ENCODE measurements at places on chromosomes 3 and 15.
A peak's percentile ranks its signal among the peaks of the same experiment; 100 is the strongest.

GRCh38 chr3:190384309-190384756 is 3.6 kb upstream of the CLDN16 start:
- DNase-seq = peak; percentile 80

DNA sequence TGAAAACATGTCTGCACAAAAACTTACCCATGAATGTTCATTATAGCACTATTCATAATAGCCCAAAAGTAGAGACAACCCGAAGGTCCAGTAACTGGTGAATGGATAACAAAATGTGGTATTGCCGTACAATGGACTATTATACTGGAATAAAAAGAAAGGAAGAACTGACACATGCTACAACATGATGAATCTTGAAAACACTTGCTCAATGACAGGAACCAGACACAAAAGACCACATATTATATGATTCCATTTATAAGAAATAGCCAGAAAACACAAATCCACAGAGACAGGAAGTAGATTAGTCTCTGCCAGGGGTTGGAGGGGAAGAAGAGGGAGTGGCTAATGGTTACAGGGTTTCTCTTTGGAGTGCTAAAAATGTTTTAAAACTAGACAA is 18.3 kb downstream of the SHC4 start:
- DNase-seq = no peak

GRCh38 chr3:186400662-186401061 is 38.6 kb upstream of the DGKG start:
- no peak for DNase-seq

DNA sequence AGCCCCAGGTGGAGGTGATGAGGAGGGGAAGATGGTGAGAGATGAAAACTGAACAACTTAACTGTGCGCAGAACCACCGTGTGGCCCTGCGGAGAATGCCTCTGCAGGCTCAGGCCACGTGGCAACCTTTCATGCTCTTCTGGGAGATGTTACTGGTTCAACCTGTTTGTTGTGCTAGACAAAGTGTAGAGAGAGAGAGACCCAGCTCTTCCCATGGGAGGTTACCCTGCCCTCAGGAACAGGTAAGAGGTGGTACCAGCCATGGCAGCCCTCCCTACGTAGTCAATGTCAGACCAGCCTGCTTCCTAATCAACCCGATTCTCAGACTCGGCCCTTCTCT is 37.0 kb upstream of the HACD2 start:
- no peak for DNase-seq

- DNase-seq = no peak
Measured at GRCh38 chr3:45567730-45568172, 26.8 kb upstream of the LIMD1 start.

- no peak for DNase-seq
Measured at GRCh38 chr3:194045289-194045688, 90.7 kb upstream of the HES1 start.

DNA sequence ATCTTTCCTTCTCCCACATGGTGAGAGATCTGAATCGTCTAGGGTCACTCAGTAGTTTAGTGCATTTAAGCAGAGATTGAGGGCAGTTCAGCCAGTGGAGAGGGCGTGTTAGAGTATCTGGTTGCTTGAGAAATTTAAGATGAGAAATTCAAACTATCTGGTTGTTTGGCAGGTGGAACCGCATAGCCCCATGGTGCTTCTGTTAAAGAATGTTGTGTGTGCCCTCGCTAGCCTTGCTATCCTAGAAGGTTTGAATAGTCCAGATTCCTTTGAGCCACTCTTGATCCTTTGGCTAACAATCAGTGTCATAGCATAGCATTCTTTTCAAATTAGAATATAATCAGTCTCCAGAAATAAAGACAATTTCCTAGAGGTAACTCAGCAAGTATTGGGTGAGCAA is 32.1 kb downstream of the ABHD17C start:
- DNase-seq = peak; percentile 72

GRCh38 chr3:184773283-184774186 is 38.4 kb upstream of the VPS8 start:
- DNase-seq = no peak

DNA sequence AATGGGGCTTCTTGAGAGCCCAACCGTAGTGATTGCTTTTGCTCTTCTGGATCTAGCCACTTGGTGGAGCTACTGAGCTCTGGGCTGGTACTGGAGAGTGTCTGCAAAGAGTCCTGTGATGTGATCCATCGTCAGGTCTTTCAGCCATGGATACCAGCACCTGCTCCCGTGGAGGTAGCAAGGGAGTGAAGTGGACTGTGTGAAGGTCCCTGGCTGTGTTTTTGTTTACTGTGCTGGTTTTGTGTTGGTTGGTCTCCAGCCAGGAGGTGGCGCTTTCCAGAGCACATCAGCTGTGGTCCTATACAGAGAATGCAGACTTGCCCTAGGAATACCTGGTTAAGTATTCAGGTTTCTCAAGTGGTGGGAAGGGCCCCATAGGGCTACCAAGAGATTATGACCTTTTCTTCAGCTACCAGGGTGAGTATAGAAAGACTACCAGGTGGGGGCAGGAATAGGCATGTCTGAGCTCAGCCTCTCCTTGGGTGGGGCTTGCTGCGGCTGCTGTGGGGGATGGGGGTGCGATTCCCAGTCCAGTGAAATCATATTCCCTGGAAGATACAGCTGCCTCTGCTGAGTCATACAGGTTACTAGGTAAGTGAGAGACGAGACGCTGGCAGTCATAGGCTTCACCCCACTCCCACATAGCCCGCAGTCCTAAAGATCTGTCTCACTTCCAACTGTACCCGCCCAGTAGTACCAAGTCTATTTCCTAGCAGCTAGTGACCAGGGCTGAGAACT is 733.7 kb downstream of the ZNF385D start:
- peak; percentile 82 for DNase-seq

- no peak for DNase-seq
Measured at GRCh38 chr3:38853011-38853410, 37.0 kb upstream of the SCN10A start.

DNA sequence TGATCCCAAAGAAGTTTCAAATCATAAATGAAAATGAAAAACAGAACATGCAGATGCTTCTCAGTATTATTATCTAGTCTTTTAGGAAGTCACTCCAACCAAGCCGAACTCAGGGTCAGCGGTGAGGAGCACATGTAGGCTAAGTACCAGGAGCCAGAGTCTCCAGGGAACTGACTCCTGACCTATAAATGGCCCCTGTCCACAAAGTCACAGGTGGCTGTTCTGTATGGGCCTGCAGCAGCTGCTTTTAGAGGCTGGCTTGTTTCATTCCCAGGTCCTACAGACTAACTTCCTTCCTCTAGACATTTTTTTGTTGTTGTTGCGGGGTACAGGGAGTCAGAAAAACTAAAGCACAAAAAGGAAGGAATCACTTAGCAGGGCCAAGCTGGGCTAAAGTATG is 54.6 kb downstream of the DAPK2 start:
- no peak for DNase-seq

GRCh38 chr3:78096488-78097255 is 1056.8 kb downstream of the ROBO2 start:
- no peak for DNase-seq

- DNase-seq = no peak
Measured at GRCh38 chr3:142035308-142035922, 113.9 kb downstream of the TFDP2 start.

GRCh38 chr3:64242435-64242834 is 17.2 kb upstream of the PRICKLE2 start:
- no peak for DNase-seq

DNA sequence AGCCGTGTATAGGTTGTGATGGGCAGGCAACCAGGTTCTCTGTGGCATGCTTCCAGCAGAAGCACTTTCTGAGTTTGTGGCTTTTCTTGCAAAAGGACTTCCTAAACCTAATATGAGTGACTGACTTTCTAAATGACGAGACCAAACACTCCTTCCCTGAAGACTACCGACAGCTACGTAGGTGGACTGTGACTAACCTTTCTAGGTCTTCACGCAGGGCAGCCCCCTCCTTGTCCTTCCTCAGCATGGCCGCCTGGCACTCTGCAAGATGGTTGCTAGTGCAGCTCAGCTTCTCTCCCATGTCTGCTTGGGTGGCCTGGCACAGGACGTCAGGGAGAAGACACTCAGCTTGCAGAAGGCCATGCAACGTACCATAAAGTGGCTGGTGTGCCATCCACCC is 20.9 kb downstream of the CXCR6 start:
- no peak for DNase-seq

- no peak for DNase-seq
Measured at GRCh38 chr3:115239717-115240116, 92.6 kb upstream of the ZBTB20 start.

DNA sequence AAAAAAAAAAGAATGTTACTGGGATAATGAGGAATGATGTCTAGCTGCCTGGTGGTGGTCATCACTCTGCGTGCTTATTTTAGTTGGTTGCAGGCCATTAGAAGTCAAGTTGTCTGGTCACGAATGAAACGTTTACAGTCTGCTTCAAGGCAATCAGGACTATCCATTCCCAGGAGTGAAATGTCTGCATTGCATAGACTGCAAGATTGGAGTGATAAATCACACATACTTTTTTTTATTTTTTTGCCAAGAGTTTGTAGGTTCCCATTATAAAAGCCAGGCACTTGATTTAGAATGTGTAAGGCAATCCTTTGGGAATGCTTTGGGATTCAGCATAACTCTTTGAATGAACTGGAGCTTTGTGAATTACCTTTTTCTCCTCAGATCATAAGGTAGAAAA is 132.3 kb downstream of the STAC start:
- no peak for DNase-seq

DNA sequence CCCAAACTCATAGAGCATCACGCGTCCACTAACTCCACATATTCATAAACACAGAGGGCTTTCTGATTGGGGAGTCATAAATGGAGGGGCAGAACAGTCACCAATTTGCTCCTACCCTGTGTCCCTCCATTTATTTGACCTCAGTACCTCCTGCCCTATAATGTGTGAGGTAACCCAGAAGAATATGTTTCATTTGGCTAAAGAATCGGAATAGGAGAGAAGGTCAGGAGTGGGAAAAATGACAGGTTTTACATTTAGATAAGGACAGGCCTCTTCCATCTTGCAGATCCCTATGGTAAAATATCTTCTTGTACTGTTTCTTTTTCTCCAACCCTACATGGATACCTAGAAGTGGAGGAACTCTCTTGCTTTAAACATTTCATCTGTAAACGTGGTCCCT is 578.0 kb downstream of the TUSC7 start:
- no peak for DNase-seq

- DNase-seq = no peak
Measured at GRCh38 chr15:25251700-25252390, 187.0 kb downstream of the UBE3A start.

GRCh38 chr15:93965304-93965908 is 266.0 kb upstream of the MCTP2 start:
- no peak for DNase-seq

DNA sequence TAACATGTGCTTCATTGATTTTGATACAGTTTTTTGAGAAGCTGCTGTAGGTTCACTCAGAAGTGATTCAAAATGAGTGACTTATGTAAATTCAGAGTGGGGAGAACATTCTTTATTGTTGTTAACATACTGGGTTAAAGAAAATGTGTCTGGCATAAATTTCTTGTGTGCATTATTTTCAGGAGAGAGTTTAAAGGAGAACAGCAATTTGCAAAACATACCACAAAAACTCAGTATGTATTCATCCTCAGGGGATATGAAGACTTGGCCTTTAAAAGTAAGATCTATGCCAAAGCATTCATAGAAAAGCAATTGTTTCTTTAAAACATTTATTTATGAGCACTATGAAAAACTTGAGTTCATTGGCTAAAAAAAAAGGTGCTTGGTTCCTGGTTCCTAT is 1089.8 kb downstream of the ROBO2 start:
- no peak for DNase-seq

DNA sequence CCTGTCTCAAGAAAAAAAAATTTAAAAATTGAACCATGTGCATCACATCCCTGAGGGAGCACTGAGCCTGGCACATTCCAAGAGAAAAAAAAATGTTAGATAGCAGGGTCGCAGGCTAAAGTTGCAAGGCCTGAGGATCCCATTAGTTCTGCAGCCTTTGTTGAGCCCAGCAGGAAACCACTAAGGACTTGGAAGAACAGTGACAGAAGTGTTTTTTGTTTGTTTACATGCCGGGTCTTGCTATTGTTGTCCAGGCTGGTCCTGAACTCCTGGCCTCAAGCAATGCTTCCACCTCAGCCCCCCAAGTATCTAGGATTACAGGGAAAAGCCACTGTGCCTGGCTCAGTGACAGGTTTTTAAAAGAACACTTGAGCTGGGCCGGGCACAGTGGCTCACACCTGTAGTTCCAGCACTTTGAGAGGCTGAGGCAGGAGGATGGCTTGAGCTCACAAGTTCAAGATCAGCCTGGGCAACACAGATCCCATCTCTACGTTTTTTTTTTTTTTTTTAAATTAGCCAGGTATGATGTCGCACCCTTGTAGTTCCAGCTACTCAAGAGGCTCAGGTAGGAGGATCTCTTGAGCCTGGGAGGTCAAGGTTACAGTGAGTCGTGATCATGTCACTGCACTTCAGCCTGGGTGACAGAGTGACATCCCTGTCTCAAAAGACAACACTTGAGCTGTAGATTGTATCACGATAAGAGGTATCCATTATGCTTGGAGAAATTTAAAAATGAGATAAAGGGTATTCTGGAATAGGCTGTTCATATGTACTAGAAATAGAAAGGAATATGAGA is 15.2 kb downstream of the CHAC1 start:
- DNase-seq = peak; percentile 90

DNA sequence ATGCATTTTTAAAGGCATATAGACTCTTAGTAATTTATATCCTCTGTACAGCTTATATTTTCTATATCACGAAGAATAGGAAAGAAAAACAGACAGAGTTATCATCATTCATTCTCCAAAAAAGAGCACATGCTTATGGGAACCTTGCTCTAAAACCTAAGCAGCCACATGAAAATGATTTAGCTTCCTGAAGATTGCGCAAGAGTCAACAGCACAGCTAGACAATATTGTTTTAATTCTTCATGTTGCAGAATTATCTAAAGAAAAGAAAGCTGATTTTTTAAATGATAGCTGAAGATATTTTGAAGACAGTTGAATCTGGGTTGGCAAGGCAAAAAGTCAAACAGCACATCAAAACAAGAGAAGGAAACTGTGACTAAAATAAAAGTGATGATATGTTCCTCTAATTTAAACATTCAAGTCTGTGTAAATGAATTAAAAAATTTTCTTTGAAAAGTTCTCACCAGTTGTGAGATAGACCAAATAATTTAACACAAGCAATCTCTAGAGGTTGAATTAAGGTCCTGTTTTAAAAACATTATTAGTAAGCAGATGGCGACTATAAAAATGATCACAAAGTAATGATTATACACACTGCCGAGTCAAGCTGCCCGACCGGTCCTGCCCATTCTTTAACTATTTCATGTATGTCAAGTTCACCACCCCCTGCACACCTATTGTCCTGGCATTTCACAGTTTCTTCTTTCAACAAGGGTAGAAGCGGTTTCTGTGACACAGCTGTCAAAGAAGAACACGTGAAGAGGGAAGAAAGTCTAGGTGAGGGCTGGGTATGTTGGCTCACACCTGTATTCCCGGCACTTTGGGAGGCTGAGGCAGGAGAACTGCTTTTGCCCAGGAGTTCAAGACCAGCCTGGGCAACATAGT is 74.2 kb upstream of the BHLHE40 start:
- no peak for DNase-seq

GRCh38 chr3:35665390-35666055 is 26.2 kb downstream of the ARPP21 start:
- no peak for DNase-seq

All from mesendoderm (in vitro differentiated cells).